Stimulated activated CD8-positive, alpha-beta memory T cell treated with anti-CD3 and anti-CD28 coated beads, Interleukin-15, amount 100 ng/mL, for 48 hours (primary cell): ENCODE measurements at places on chromosomes 2 and 18.

DNA sequence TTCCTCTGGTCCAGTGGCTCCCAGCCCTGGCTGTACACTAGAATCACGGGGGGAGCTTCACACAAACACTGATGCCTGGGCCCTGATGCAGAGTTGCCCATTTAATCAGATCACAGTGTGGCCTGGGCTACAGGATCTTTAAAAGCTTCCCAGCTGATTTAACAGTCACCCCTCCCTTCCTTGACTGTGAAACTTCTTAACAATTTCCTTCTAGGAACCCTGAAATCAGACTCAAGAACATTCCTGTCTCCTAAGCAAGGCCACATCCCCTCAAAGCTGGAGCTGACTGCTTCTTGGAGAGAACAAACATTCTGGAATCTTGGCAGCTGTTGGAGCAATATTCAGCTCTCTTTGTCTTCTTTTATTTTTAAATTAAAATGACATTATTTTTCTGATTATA, 88.7 kb downstream of the ADD2 start:
- no peak for DNase-seq

DNA sequence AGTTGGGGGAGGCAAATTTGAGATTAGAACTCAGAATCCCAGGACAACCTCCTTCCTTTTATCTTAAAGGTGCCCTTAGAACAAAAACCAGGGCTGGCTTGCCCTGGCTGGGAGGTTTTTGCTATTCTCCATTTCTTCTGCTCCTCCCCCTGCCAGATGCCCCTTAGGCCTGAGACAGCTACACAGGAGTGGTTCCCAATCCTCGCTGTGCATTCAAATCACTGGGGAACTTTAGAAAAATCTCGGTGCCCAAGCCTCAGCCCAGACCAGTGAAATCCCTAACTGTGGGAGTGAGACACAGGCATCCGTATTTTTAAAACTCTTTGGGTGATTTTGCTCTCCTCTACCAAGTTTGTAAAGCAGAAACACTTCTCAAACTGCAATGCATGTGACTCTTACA, 38.8 kb downstream of the LBH start:
- DNase-seq = no peak

- no peak for DNase-seq
Measured at GRCh38 chr2:190136259-190136658, 73.7 kb upstream of the MSTN start.

- no peak for DNase-seq
Measured at GRCh38 chr2:127932199-127932876, 46.6 kb upstream of the AMMECR1L start.

DNA sequence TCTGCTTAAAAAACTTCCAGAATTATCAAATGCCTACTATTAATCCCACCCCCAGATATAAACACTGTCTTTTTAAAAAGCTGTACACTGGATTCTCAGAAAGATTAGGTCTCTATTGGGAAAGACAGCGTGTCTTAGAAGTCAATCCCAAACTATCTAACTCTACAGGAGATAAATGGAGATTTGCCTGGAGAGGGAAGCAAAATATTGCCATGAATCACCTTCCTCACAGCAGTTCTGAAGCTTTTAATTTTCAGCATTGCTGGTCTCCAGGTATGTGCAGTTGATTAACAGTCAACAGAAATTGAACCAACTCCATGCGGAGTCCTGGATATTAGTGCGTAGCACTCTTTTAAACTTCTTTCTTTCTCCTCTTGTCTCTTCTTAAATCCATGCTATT, 122.2 kb downstream of the DSC3 start:
- no peak for DNase-seq

DNA sequence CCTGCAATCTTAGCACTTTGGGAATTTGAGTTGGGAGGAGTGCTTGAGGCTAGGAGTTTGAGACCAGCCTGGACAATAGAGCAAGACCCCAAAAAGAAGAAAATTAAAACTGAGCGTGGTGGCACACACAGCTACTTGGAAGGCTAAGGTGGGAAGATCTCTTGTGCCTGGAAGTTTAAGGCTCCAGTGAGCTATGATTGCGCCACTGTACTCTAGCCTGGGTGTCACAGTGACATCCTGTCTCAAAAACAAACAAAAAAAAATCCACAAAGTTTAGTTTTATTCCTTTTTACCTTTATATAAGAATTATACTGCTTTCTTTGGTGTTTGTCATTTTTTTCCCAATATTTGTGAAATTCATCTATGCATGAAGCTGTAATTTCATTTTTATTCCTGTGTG, 20.3 kb downstream of the SLC39A10 start:
- DNase-seq = no peak

DNA sequence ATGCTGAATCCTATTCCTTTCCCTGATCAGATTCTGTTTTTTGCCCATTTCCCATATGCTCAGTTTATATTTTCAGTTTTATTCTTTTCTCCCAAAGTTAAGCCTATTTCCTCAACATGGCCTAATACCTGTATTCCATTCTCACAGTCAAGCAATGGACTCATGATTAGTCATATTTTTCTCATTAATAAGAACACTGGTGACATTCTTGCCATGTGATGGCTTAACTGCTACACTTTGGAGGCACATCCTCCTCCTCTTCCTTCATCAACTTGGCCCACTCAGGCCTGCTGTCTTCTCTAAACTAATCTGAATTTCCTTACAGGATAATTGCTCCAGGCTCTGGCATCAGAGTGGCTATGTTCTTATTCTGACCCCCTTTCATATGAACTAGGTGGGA, 679.2 kb downstream of the NYAP2 start:
- no peak for DNase-seq

GRCh38 chr2:148545390-148546256, 98.9 kb upstream of the EPC2 start:
- no peak for DNase-seq

DNA sequence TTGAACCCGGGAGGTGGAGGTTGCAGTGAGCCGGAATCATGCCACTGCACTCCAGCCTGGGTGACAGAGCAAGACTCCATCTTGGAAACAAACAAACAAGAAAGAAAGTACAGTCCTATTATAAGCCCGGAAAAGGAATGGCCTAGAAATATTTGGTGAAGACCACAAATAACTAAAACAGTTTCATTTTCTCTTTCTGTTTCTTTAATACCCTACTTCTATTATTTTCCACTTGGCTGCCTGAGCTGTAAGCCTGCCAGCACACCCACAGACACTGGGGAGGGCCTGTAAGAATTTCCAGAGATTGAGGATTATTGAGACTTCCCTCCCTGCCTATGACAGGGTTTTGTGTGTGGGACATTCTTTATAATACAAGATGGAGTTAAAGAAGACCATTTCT, 188.0 kb upstream of the DCC start:
- no peak for DNase-seq

GRCh38 chr2:48944956-48945355, 189.4 kb upstream of the LHCGR start:
- no peak for DNase-seq

- no peak for DNase-seq
Measured at GRCh38 chr2:204331180-204331579, 214.1 kb upstream of the PARD3B start.

GRCh38 chr2:131038258-131039100, 54.8 kb downstream of the FAM168B start:
- no peak for DNase-seq

DNA sequence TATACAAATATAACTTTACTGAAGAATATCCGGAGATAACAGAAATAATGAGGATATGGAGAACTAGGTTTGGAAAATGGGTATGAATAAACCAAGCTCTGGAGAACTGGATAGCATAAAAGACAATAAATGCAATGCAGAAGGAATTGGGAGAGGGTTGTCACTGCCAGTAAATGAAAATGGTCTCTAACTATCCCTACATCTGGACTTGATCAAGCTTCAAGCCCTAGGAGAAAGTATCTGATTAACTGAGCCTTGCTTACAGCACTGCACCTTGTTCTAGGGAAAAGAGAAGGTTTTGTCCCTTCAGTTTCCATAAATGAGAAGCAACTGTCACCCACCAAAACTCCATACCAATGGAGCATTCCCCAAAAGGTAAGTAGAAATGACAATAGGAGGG, 514.6 kb upstream of the ZEB2 start:
- DNase-seq = no peak

- no peak for DNase-seq
Measured at GRCh38 chr2:224562831-224563230, 22.3 kb downstream of the CUL3 start.

GRCh38 chr2:227782804-227783203, 30.8 kb upstream of the CCL20 start:
- DNase-seq = no peak

DNA sequence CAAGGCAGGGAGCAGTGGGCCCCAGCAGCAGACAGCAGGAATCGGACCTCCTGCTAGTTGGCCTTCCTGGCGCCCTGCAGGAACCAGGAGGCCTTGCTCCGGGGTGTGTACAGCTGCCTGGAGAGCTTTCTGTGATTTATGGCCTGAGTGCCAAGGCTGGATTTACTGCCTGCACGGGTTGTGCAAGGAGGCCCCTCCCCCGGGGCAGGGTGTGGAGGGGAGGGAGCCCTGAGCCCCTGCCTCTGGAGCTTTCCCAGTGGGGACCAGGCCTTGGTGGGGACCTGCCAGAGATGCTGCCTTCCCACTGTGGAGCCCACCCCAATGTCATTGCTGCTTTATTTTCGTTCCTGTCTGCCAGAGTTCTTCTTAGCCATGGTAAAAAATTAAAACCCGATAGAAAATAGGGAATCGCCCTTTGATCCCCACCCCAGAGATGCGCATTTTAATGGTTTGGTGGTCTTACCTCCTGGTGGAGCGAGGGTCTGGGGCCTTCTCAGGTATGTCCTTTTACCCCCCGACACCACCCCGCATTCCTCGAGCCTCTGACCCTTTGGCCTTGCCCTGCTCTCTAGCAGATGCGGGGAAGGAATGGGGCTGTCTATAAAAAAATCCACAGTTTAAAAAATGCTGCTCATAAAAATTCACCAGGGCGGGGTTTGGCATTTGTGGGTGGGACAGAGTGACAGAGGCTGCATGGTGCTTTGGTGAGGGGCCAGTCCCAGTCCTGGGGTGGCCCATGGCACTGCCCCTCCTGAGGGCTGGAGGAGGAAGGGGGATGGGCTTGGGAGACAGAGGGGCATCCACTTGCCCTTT, 6.9 kb upstream of the RALB start:
- no peak for DNase-seq

GRCh38 chr18:9808295-9809241, 77.2 kb upstream of the TXNDC2 start:
- no peak for DNase-seq

GRCh38 chr2:172456002-172456401, 28.6 kb downstream of the ITGA6 start:
- DNase-seq = no peak

DNA sequence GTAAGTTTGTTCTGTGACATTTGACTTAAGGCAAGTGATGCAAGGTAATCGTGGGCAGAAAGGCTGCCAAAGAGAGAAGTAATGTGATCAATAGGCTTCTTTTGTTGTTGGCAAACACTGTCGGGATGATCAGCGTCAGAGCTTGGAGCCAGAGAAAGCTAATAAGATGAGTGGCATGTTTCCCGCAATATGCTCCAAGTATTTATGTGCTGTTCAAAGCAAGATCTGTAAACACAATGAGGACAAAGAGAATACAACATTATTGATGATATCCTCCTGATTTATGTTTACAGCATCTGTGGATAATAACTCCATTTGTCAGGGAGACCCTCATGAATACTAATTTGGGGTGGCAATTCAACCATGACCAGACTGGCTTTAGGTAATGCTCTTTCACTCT, 603.3 kb downstream of the TDRD15 start:
- DNase-seq = no peak

GRCh38 chr2:156538083-156538504, 101.9 kb downstream of the GPD2 start:
- DNase-seq = no peak

- no peak for DNase-seq
Measured at GRCh38 chr18:12895626-12896025, 11.6 kb upstream of the PTPN2 start.

DNA sequence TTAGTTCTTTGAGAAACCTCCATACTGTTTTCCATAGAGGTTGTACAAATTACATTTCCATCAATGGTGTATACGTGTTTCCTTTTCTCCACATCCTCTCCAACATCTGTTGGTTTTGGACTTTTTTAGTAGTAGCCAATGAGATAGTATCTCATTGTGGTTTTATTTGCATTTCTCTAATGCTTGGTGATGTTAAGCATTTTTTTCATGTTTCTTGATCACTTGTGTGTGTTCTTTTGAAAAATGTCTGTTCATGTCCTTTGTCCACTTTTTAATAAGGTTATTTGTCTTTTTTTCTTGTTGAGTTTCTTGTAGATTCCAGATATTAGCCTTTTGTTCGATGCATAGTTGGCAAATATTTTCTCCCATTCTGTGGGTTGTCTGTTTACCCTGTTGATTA, 392.3 kb upstream of the ZEB2 start:
- no peak for DNase-seq

GRCh38 chr2:187382131-187382530, 65.9 kb downstream of the CALCRL start:
- no peak for DNase-seq

GRCh38 chr2:348361-348916, 60.5 kb upstream of the ALKAL2 start:
- no peak for DNase-seq

GRCh38 chr2:7674606-7675005, 757.4 kb downstream of the RNF144A start:
- DNase-seq = no peak

DNA sequence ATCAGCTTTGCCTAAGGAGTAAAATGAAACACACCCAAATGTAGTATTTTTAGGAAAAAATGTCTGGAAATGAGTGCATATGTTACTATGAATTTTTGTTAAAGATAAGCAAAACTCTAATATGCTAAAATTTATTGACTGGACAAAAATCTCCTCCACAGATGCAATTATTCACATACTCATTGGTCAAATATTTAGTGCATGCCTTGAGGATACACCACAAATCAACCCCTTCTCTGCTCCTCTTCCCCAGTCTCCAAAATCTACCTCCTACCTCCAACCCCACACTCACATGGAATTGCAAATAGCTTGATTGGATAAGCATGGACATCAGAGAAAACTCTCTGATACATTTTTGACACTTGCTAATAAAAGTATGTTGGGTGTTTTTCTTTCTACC, 95.6 kb upstream of the CDC42EP3 start:
- no peak for DNase-seq

DNA sequence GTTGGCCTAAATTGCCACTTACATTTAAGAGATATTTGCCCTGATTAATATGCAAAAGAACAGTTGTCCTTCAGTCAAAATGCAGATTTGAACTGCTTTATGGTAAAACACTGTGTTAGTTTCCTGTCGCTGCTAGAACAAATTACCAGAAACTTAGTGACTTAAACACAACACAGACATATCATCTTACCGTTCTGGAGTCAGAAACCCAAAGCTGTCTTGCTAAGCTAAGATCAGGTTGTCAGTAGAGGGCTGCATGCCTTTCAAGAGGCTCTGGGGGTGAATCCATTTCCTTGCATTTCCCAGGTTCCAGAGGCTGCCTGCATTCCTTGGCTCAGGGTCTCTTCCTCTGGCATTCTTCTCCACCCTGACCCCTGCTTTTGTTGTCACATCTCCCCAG, 149.5 kb downstream of the FAM161A start:
- no peak for DNase-seq
